ENCODE measurements at places on chromosomes 3 and 15.

GRCh38 chr3:124156866-124157712 is 165.2 kb upstream of the ROPN1 start:
- no peak for DNase-seq

- peak; percentile 97 for DNase-seq
Observed at GRCh38 chr3:17151598-17152373, 267.0 kb downstream of the PLCL2 start.

DNA sequence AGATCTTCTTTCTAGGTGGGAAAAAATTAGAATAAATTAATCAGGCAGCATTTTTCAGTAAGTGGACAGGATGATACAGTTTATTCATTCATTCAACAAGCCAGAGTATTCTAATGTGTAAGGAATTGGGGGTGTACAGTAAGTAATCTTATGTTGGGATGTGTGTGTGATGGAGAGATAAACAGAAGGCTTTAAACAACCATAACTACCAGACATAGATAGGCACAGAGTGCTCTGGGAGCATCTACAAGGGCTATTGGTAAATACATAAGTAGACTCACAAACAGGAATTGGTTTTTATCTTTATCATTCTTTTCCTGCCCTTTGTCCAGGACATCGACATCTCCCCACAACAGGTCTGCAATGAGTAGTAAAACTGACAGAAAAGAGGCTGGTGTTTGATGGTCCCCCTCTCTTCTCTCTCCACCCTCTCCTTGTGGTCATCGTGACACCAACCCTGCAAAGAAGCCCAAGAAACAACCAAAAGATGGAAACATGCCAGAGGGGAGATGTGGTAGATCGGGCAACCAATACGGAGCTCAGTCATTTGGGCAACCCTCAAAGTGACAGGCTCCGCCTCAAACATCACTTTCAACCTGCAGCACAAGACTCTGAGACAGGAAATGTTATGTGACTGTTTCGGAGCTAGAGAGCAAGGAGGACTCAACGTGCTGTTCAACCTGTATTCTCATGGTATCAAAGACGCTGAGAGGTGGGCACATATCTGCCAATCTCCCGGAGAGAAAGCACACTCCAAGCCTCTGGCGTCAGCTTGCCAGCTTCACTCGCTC is 28.7 kb upstream of the B3GNT5 start:
- DNase-seq: peak; percentile 32

GRCh38 chr15:89358435-89358754 is 23.8 kb upstream of the POLG start:
- no peak for DNase-seq

DNA sequence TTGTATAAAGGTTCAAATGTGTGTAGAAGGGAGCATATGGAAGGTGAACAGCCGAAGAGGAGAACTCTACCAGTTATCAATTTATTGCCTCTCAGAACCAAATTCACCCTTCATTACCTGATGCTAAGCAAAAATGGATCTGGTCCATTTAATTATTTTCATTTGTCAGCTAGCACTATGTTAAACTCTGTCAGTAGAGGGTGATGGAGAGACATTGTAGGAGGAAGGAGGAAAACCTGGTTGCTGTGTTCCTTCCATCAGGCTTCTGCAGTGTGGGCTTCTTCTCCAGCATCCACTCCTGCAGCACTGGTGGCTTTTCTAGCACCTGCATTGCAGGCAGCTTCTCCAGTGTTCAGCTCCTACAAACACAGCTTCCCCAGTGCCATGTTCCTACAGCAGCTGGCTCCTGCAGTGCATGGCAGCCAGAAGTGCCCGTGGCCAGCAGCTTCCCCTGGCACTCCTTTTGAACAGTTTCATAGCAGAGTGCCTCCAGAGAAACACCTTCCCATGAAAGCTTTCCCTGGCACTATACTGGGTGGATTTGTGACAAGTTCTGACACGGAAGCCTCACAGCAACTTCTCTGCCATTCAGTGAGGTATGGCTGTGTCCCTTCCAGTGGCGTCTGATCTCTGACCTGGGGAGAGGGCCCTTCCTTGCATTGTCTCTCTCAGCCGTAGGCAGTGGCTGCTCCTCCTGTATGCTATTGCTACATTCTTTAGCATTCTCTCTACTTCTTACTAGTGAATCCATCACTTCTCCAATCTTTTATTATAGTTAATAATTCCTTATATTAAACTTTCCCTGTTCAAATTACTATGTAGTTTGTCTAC is 14.6 kb upstream of the IL17RD start:
- DNase-seq: peak; percentile 37

GRCh38 chr3:33173103-33173502 is 45.5 kb downstream of the SUSD5 start:
- no peak for DNase-seq

- DNase-seq: no peak
Observed at GRCh38 chr3:88013592-88013991, 45.2 kb downstream of the CGGBP1 start.

DNA sequence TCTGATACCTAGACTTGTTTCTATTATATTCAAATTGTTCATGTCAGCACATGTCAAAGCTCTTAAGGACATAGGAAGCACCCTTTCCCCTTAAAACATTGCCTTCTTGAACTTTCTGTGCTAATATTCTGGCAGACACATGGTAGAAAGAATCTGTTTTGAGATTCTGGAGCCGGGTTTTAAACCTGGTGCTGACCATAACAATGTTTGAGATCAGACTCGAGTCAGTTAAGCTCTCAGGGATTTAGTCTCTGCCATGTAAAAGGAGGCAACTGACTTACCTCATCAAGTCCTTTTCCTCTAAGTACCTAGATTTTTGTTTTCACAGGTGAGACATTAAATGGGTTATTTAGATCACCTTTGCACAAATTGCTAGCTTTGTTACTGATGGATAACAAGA is 38.9 kb downstream of the RBMS3 start:
- no peak for DNase-seq

DNA sequence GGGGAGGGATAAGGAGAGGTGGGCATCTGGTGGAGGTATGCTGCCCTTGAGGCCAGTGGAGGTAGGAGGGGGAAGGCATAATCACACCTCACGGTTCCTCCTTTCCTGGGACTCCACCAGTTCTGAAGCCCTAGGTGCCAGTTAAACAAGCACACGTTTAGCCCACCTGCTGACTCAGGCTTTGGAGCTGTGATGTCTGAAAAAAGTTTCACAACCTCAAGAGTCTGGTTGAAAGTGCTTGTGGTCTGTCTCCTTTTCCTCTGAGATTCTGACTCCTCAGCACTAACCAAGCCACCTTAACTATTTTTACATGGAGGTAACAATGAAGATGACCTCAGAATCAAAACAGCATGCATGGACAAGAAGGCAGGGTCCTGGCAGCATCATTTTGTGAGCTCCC is 23.0 kb downstream of the HPS3 start:
- peak; percentile 74 for DNase-seq

GRCh38 chr3:114848082-114848481 is 299.0 kb downstream of the ZBTB20 start:
- no peak for DNase-seq

DNA sequence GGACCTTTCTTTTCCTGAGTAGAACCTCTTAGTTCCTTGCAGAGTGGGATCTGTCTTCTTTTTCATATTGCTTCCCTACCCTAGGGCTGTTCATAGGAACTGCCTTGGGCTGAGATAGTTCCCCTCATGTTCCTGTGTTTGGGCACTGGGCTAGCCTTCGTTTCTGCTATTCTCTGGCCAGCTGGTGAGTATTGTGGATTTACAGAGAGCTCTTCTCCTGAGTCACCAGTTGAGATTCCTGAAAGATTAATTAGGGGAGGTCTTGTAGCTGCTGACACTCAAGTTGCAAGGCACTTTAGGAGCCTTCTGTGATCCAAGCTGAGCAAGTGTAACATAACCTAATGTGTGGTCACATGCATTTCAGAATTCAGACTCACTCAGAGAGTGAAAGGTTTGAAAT is 30.7 kb downstream of the CHD2 start:
- no peak for DNase-seq

DNA sequence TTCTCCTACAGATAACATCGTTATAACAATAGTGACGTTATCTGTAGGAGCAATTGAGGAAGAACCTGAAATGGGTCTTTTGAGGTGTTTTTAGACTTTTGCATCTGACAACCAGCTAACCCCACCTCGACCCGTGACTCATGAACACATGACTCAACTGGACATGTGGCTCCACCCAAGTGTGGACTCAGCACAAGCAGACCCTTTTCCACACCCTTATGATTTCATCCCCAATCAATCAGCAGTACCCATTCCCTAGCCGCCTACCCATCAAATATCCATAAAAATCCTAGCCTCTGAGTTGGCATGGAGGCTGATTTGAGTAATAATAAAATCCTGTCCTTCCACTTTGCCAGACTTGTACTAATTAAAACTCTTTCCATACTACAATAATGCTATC is 255.4 kb downstream of the ARPP21 start:
- DNase-seq: no peak

DNA sequence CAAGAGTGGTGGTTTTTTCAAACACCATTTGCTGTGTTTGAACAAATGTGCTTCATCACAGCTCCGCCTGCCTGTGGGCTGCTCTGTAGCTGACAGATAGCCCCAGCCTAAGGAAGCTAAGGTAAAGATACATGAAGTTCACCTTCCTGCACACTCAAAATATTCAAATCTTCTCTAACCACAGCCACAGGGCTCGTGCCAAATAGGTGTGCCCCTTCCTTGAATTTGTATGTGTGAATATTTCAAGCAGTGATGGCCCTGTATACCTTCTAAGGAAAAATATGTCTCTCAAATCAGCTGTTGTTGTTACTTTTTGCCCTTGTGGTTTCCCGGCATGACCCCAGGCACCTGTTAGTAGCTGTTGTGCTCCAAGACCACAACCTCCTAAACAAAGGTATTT is 92.8 kb downstream of the CCNL1 start:
- DNase-seq: peak; percentile 62

DNA sequence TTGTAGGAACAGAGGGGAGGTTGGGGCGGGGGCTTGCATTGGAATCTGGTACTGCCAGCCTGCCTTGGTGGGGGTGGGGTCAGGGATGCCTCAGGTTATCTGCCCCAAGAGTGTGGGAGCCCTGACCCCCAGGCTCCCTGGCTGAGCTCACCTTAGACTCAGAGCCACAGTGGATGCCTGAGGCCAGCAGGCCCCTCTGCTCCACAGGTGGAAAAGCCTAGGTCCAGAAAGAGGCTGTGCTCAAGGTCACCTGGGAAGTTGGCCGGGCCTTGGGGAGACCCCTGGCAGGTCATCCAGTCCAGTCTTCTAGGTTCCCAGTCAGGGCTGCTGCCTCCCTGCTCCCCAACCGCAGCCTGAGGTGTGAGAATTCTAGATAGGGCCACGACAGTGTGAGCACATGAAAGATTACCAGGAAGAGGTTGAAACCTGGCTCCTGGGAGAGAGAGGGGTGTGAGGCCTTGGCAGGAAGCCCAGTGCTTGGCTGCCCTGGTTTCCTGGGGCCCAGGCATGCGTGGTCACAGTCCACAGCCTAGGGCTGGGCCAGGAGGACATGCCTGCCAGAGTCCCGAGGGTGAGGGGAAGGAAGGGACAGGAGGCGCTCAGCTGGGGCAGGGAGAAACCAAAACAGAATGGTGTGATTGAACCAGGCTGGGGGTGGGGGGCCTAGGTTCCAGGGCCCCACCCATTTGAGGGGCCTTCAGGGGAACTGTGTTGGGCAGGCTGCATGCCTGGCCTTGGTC is 4.9 kb downstream of the HDAC11 start:
- no peak for DNase-seq

DNA sequence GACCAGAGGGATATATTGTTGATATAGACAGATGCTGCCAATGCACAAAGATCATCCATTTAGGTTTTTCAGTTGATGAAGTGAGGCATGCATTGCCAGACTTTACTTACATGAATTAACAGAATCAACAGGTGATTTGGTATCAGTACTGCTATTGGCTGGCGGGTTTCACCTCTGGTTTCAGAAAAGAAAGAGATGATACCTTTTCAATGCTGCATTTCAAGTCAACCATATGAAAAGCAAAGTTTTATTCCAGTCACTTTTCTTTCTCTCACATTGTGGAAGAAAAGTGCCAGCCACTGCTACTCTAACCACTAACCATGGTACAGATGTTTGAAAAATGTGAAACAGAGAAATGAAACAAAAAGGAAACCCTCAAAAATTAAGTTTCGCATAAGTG is 289.1 kb downstream of the TIGIT start:
- DNase-seq: peak; percentile 72

- no peak for DNase-seq
Observed at GRCh38 chr15:72584006-72584405, 70.5 kb upstream of the GOLGA6B start.

- no peak for DNase-seq
Observed at GRCh38 chr15:70291305-70292075, 193.8 kb upstream of the TLE3 start.

DNA sequence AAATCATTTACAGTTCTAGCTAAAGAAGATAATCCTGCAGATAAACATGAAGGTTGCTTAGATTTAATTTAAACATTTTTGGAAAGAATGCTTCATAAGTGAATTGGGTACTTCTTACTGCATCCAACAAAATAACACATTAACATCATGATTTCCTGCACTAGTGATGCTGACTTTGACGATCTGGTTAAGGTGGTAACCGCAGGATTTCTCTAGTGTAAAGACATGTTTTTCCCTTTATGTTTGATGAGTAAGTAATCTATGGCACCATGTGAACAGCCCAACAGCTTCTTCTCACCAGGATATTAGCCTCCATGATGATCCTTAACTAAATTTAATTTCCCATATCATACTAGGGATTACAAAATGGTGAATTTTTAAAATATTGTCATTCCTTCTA is 14.1 kb downstream of the SPPL2A start:
- no peak for DNase-seq

DNA sequence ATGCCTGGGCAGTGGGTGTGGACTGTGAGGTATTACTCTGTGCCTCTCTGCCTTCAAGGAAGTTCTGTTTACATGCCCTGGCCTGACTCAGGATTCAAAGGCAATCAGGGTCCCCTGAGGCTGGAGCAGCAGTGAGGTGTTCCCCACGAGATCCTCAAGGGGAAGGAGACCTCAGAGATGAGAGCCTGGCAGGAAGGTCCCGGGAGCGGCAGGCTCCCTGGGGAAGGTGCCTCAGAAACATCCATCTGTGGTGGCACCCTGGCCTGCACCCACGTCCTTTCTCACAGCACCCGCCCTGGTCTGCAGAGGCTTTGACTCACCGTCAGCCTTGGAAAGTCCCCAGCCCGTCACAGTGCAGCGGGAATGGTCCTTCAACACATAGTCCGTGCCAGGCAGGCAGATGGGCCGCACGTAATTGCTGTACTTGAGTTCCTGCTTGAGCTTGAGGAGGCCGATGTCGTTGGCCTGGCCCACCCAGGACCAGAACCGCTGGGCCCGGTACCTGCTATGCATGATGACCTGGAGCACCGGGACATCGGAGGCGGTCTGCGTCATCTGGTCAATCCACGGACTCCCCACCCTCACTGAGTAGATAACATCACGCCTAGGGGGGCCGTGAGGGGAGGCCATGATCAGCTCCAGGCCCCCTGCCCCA is 3.6 kb downstream of the PRSS50 start:
- DNase-seq: peak; percentile 83
